Omental fat pad (tissue), 4 donors: ENCODE measurements at places on chromosomes 16 and 17.
A peak's percentile ranks its signal among the peaks of the same experiment; 100 is the strongest.

DNA sequence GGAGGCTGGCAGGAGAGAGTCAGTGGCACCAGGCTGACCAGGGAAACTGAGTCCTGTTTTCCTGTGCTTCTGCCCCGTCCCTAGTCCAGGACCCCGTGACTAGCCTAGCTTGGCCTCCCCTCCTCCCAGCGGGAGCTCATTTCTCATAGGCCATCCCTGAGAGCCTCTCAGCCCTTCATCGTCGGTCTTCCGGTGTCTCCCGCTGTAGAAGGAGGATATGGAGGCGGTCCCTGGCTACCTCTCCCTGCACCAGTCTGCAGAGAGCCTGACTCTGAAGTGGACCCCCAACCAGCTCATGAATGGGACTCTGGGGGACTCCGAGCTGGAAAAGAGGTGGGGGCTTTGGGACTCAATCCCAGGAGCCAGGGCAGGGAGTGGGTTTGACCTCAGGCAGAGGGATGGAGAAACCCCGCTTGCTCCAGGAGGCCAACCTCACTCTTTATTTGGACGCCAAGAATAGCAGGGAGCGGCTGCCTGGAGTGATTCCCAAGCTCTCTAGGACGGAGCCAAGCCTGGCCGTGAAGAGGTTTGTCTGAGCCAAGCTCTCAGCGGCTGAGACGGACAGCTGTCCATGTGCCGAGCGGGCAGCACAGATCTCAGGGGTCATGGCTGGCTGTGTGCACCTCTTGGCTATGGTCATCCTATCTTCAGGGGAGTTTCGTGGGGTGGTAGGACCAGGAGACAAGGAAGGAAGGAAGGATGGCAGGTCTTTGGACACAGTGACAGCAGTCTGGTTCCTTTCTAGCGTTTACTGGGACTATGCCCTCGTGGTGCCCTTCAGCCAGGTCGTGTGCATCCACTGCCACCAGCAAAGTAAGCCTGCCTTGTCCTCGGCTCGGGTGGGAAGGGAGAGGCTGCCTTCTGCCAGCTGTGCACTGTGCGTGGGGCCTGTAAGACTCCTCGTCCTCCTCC lies 26.8 kb downstream of the SGSM2 start:
- no peak for DNase-seq

DNA sequence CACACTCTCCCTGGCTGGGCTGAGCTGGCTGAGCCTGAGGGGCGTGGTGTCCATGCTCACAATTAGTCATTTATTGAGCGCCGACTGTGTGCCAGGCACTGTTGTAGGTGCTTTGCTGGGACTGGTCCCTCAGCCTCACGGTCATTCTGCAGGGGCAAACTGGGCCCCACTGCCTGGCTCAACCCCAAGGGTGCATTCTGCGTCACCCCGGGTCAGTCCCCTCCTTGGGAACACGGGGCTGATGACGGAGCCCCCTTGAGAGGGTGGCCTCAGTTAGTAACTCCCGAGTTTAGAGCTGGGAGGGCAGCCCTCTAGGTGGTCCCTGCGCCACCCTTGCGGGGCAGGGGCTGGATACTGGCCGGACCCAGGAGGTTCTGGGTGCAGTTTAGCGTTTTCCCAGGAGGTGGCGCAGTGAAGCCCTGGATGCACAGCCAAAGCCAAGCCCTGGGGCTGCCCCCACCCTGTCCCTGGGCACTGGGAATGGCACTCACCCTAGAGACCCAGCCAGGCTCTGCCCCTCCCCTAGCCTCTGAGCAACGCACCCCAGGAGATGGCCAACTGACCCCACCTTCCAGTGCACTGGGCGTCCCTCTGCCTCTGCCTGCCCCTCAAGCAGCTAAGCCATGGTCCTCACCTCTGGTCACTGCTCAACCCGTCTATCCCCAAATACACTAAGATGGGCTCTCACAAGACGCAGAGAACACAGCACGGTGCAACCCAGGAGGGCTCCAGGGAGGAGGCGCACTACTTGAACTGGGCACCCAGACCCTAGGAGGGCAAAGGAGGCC lies 243.2 kb upstream of the GSE1 start:
- peak; percentile 64 for DNase-seq

GRCh38 chr16:77234611-77235010 lies 35.4 kb downstream of the SYCE1L start:
- DNase-seq, result no peak

DNA sequence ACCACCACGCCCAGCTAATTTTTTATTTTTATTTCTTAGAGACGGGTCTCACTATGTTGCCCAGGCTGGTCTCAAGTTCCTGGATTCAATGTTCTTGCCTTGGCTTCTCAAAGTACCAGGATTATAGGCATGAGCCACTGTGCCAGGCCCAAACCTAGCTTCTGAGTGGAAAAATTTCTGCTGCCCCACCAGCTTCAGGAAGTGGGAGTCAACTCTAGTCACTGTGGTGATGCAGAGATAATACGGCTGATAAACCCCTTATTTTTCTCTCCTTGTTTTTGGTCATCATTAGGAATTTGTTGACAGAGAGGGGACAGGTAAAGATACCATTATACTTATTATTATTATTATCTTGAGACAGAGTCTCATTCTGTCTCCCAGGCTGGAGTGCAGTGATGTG lies 27.8 kb upstream of the PHOSPHO1 start:
- DNase-seq, result no peak

GRCh38 chr16:49409121-49409520 lies 35.5 kb downstream of the C16orf78 start:
- no peak for DNase-seq

DNA sequence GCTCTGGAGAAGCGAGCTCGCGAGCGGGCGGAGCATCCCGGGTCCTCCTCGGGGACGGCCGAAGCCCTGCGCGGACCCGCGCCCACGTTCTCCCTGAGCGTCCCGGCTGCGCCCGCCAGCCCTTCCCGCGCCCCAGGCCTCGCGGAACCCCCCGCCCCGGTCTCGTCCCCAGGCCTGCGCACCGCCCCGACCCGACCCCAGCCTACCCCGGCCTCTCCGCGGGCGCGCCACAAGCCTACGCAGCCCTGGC lies 159 bp downstream of the USP36 start:
- no peak for DNase-seq

DNA sequence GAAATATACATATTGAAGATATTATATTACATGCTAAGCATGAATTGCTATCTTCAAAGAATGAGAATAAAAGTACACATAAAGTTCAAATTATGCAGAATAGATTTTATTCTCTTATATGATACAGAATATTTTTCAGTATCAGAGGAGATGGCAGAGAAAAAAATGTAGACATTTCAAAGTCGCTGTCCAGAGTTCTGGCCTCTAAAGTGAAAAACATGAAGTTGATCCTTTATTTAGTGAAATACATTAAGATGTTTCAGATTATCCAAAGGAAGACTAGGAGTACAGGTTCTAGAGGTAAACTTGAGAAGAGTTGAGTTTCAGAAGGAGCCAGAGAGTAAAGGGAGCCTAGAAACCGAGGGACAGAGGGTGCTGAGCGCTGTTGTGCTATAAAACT lies 303.6 kb downstream of the UTP18 start:
- no peak for DNase-seq

- no peak for DNase-seq
Measured at GRCh38 chr17:82752371-82753200, 721 bp downstream of the TBCD start.

GRCh38 chr17:58325289-58325726 lies 3.3 kb downstream of the TSPOAP1 start:
- DNase-seq, result no peak

DNA sequence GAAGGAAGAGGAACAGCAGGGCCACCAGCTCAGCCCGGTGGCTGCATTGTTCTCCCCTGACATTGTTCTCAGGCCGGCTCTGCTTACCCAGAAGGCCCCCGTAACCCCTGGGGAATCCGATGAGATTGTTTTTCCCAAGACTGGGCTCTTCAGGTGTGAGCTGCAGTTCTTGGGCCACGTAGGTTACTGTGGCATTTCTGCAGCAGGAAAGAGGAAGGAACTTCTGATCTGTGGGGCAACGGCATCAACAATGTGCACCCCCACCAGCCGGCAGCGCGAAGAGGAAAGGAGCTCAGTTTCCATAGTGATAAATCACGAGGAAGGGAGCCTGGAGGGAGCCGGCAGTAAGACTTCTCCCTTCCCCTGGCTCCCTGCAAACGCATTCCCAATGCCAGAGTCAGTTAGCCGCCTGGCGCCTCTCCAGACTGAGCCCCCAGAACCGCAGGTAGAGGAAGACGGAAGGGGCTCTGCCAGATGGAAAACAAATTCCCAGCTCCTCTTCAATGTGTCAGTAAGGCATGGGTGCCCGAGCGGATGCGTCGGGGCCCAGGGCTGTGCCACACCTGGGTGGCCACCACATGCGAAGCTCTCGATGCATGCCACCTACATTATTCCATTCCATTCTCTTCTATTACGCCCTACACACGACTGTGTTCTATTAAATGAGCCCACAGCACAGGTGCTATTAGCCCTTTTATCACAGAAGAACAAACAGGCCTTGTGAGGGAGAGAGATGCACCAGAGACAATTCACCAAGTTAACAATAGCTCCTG lies 21.5 kb upstream of the PECAM1 start:
- DNase-seq, result no peak

GRCh38 chr16:86809458-86809955 lies 231.2 kb downstream of the FOXL1 start:
- DNase-seq, result no peak

GRCh38 chr16:53281280-53281679 lies 153.0 kb upstream of the RBL2 start:
- no peak for DNase-seq

GRCh38 chr17:48915459-48916282 lies 7.5 kb downstream of the UBE2Z start:
- no peak for DNase-seq

DNA sequence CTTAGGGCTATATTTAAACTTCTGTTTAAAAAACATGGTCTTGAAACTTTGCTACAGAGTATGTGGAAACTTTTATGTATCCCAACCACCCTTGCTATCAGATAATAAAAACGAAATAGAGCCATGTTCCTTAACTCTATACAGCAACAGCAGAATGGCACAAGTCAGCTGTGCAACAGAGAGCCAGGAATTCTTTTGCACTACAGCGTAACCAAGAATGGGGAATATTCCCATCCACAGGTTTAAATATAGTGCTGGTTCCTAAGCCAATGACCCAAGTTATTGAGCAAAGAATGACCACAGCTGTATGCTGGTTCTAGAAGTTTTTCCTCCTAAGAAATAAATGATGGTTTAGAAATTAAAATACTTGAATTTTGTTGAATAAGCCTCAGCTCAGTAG lies 33.1 kb downstream of the SETD6 start:
- DNase-seq, result no peak

DNA sequence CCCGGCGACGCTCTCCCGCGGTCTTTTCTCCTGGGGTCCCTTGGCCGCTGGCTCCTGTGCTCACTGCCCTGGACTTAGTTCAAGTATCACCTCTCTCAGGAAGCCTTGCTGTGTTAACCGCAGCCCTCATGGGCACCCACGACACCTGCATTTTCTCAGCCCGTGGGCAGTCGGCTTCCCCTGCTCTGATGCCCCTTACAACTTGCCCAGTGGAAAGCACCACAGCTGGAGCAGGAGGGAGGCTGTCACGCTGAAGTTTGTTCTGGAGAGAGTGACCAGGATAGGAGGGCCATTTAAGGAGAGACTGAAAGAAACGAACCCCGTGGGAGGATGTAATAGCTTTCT lies 395 bp downstream of the STXBP4 start:
- DNase-seq, result no peak

DNA sequence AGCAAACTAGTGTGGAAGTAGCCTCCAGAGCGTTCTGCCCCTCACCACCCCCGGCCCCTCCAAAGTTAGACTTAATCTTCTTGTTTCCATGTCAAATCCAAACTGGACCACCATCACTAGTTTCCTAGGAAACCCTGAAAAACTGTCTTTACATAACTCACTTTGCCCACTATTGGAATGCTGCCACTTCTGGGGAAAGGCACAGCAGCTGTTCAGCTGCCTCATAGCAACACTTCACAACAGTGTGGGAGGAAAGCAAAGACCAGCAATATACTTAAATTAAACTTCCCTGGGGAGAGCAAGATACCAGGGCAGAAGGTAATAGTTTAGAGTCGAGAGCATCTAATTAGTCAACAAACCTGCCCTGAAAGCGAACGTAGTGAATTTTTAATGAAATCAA lies 452.2 kb downstream of the KCNJ2 start:
- DNase-seq, result no peak
